Esophagus squamous epithelium (tissue), 5 donors: ENCODE measurements at places on chromosomes 6 and 20.

- no peak for DNase-seq
Measured at GRCh38 chr6:156464100-156464878, 312.9 kb upstream of the ARID1B start.

GRCh38 chr20:59940956-59941294, 736 bp downstream of the FAM217B start:
- no peak for DNase-seq

DNA sequence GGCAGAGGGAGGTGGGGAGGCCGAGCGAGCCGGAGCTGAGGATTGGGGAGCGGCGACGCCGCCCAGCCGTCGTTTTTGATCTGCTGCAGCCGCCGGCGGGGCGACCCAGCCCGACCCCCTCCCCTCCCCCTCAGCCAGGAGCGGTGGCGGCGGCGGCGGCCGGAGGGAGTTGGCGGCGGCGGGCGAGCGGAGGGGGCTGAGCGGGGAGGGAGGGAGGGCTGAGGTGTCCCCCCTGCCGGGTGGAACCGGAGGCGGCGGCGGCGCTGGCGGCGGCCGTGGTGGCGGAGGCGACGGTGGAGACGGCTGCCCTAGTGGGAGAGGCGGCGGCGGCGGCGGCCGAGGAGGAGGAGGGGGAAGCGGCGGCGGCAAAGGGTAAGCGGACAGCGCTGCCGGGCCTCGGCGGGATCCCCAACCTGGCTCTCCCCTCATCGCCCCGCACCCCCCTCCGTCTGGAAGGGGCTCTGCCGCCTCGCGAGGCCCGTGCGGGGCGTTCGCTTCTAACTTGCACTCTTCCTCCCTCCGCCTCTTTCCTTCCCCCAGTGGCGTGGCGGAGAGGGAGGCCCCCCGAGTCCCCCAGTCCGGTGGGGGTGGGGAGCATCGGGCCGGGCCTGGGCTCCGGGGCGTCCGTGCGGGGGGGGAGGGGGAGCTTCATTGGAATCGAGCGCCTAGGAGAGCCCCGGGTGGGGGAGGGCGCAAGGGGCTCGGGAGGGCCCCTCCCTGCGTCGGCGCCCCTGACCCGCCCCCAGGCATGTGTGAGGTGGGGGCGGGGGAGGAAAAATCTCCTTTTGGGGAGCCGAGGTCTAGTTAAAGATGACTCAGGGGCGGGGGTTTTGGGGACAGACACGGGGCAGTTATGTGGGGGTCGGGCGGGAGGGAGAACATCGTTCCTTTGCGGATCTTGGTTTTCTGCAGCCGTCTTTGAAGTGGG, at the start of gene TAB2:
TAB2 (plus strand) TSS at position 69 of the 928 bp plus-strand sequence. CDS start 52,286 bp downstream, outside the sequence.
- DNase-seq, result no peak

DNA sequence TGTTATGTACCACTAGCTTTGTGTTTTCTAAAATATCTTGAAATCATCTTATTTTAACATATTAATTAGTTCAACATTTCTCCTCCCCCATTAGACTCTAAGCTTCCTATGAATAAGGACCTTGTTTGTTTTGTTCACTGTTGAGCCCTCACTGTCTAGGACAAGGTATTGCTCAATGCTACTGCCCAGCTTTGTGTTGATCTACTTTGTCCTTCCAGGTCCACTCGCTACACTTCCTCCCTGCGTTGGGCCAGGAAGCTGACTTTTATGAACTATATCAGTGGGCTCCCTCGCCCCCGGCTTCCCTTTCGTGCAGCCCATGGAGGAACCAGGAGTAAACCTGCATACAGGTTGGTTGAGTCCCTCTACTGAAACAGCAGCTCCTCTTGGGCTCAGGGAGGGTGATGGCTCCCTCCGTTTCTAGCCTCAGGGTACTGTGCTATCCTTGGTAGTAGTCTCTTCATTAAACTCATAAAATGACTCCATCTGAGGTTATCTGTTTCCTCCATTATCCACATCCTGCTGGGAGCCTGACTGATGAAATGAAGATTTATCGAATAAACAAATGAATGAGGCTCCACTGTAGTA, 272.5 kb downstream of the CLIC5 start:
- no peak for DNase-seq

DNA sequence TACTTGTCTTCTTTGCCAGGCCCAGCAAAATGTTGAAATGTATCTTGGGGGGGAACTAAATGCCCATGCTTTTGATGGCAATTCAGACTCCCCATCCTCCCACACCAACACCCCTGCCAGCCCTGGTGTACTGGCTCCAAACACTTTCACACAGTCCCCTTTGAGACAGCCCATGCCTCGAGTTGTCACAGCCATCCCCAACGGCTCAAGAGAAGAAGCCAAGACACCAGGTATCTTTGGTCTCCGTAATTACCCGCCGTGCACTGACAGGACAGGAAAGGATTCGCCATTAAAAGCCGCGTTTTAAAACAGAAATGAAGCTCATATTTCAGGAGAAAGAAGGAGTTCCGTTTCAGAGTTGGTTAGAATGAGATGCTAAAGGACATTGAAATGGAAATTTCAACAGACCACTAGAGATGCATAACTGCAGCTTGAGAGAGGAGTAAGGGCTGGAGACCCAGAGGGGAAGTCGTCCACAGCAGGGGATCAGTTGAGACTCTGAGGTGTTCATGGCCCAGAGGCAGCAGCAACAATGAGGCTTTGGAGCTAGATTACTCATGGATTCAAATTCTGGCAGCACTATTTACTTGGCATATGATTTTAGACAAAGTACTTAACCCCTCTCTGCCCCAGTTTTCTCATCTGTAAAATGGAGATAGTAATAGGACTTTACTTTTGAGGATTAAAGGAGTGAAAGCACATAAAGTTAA, 63.5 kb upstream of the ADGRF1 start:
- no peak for DNase-seq

- peak; percentile 17 for DNase-seq
Measured at GRCh38 chr20:35305682-35306556, 13.7 kb upstream of the FAM83C start.

DNA sequence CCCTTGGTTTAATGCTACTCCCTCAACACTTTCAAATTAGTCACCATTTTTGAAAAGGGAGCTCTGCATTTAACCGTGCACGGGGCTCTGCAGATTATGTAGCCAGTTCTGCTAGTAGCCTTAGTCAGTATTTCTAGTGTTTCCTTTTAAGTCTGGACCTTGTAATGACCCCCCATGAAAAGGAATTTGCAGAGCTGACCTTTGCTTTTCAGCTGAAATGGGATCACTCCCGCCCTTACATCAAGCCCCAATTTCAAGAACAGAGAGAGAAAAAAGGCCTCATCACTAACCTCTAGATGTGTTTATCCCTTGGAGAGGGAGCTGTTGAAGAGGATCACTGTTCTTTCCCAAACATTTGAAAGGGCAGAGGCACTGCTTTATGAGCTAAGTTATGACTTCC, 490.7 kb upstream of the BTBD3 start:
- no peak for DNase-seq

- no peak for DNase-seq
Measured at GRCh38 chr6:108667993-108668392, 107.3 kb downstream of the FOXO3 start.

DNA sequence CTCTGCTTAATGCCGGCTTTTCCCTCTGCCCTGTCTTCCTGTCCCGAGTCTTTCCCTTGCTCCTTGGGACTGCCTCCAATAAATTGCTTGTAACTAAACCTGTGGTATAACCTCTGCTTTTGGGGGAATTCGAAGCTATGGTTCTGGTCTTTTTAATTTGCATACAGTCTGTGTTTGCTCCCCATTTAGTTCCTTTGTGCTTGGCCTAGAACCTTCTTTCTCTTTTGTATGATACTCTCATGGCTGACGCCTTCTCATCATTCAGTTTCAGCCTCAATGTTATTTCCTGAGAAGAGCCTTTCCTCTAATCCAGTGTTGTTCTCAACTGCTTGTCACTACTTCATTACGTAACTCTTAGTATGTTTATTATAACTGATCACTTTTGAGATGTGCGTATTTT, 248.0 kb downstream of the PHF3 start:
- DNase-seq, result no peak

- no peak for DNase-seq
Measured at GRCh38 chr6:43608310-43608763, 20.7 kb downstream of the GTPBP2 start.

- DNase-seq, result no peak
Measured at GRCh38 chr20:646107-646867, 6.7 kb downstream of the SRXN1 start.

DNA sequence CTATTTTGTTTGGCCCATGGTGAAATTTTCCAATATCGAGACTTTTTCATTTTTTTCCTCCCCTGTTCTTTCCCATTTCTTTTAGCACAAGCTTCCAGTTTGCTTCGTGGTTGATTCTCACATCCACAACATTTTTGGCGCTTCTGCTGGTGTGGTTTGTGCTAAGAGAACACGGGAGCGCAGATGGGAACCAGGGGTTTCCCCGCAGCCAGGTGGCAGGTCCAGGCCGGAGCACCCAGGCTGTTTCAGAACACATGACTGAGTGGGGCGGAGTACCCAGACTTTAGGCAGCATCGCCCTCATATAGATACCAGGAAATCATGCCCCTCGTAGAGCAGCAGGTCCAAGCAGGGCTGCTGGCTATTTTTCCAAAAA, 58.0 kb downstream of the SYTL3 start:
- DNase-seq, result no peak

DNA sequence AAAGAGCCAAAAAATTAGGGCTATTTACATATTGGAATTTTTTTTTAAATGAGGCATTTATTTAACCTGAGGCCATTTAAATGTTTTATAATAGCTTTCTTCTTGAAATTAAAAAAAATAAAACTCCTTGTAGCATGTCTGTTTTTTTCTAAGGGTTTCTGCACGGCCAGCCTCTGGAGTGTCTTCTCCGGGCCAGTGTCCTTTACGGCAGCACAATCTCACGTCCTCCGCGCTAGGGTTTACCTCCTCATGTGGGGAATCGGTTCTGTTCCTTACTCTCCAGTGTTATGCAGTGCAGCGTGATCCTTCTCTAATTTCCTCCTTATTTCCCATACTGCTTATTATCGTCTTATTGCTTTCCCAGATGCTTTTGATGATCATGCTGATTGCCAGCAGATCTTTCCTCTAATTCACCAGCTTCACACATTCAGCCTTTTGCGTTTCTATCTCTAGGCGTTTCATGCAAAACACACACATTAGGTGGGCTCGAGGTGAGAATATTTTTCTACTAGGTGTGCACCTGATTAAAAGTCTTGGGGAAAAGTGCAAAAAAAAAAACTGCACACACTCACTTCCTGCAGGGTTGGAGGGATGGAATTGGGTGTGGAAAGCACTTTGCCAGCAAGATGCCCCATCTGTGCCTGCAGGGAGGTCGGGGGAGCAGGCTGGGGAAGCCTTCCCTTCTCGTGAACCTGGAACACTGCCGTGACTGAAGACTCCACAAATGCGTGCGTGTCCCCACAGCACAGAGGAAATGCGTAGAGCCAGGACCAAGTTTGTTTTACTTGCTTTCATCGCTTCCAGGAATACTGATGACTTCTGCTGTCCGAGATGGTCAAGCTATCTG, 56.1 kb downstream of the PSMG4 start:
- DNase-seq, result no peak

- DNase-seq, result no peak
Measured at GRCh38 chr20:6295127-6295866, 172.5 kb upstream of the FERMT1 start.

DNA sequence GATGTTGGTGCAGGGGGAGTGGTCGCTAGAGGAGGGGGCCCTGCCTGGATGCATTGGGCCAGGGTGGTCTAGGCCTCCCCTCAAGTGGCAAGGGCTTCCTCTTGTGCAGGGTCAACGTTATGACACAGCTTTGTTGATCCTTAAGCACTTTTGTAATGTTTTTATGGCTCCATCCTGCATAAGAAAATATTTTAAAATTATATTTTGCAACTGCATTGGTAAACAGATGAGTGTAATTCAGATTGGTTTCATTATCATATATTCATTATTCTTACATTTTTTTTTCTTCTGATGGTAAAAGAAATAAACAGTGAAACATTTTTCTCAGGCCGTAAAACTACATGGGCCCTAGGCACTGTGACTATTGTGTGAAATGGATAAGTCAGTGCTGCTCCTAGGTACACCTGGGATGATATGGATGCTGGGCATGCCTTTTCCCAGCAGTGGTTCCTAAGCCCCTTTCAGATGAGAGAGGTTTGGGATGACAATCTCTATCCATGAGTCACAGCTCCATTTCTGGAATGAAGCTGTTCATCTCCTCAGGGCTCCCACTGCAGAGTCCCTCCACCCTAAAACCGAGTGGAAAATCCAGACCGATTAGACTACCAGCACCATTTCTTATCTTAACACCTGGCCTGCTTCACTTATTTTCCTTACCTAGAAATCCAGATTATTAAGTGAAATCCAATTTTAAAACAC, 5.8 kb upstream of the SIM1 start:
- DNase-seq, result no peak

GRCh38 chr6:44481760-44482159, 94.3 kb downstream of the CDC5L start:
- DNase-seq, result no peak

DNA sequence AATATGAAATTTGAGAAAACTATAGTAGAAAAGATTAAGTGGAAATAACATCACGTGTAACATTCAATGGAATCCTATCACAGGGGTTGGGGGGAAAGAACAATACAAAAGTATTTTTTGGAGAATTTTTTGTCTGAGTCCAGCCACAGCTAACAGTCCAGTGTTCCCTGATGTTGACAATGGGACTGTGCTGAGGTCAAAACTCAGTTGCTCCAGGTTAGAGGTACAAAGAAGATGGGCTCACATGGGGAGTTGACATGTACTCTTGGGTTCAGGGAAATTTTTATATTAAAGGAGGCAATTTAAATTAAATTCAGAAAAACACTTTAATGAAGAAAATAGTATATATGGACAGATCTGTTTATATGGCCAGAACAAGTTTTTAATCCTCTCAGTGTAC, 995 bp downstream of the MYCT1 start:
- DNase-seq, result no peak

GRCh38 chr6:22765015-22765414, 195.6 kb downstream of the HDGFL1 start:
- no peak for DNase-seq

GRCh38 chr6:98471444-98471843, 362.9 kb upstream of the POU3F2 start:
- DNase-seq, result no peak

DNA sequence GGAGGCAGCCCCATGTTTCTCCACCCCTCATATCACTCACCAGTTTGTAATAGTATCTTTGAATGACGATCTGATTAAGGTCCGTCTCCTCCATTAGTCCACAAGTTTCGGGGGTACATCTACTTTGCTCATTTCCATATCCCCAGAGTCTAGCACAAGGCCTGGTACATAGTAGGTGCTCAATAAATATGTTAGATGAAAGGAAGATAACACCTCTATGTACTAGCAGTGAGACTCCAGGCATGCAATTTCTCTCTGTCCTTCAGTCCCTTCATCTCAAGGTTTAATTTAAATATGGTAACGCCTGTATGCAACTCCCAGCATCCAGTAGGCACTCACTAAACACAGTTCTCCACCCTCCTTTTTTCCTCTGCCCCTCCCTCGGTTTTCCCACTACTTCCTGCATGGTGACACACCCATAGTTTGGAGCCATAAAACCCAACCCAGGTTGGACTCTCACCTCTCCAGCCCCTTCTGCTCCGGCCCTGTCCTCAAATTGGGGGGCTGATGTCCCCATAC, 461 bp upstream of the HNF4A start:
- DNase-seq, result no peak

DNA sequence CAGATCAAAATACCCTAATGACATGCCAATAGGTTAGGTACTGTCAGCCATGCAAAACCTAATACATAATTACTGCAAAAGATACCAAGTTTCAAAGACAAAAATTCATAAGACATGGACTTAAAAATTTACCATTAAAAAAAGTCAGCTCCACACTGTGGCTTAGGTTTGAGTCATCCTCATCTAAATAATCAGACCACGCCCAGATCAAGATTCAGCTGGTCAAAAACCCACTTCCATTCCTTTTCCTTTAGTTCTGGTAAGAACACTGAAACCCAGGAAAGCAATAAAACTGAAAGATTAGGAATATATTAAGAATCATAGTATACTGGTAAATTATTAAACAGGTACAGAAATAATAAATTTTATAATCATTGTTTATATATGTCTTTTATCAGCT, 81.0 kb upstream of the ASF1A start:
- DNase-seq, result no peak
